ENCODE measurements at places on chromosomes 13 and 19. TPM values are rescaled to one million over a fixed set of nuclear protein-coding genes. Genes with fewer than 3 reads are reported as not detected.

KCNJ14 gene
- total RNA-seq, result 0.82 TPM

LHFPL6 gene
- total RNA-seq, result 75.3 TPM

NLRP4 gene
- not detected for total RNA-seq

IGLON5 gene
- not detected for total RNA-seq

DPF1 gene
- 5.0 TPM for total RNA-seq

C1QTNF9 gene
- total RNA-seq, result not detected

GIPR gene
- 0.13 TPM for total RNA-seq

SLC15A1 gene
- not detected for total RNA-seq

MBD3L3 gene
- total RNA-seq, result not detected

FSD1 gene
- total RNA-seq, result 12.0 TPM

MBD3L2 gene
- total RNA-seq, result not detected

SERTM1 gene
- total RNA-seq, result not detected

TNFRSF19 gene
- total RNA-seq, result 7.3 TPM

CBY2 gene
- total RNA-seq, result not detected

CCDC169 gene
- 1.8 TPM for total RNA-seq

IZUMO2 gene
- total RNA-seq, result not detected

SEMA6B gene
- 0.11 TPM for total RNA-seq

GPR4 gene
- total RNA-seq, result 3.8 TPM

METTL21C gene
- total RNA-seq, result not detected

PGLYRP2 gene
- not detected for total RNA-seq

NCCRP1 gene
- not detected for total RNA-seq

NANOS2 gene
- not detected for total RNA-seq

ZBTB7A gene
- 44.3 TPM for total RNA-seq

AMH gene
- 2.6 TPM for total RNA-seq

VSTM2B gene
- total RNA-seq, result not detected

PPM1N gene
- total RNA-seq, result 0.80 TPM

ZIM2 gene
- not detected for total RNA-seq

ZNF555 gene
- 3.8 TPM for total RNA-seq

GRK1 gene
- total RNA-seq, result not detected

ATCAY gene
- total RNA-seq, result not detected

LPAR2 gene
- 2.6 TPM for total RNA-seq

CALR3 gene
- not detected for total RNA-seq

BST2 gene
- total RNA-seq, result not detected

NPAS1 gene
- 8.9 TPM for total RNA-seq

LGI4 gene
- 0.25 TPM for total RNA-seq

CNFN gene
- not detected for total RNA-seq

Measured in HFFc6 (cell line).